ENCODE measurements at places on chromosomes 6 and 20.
A peak's percentile ranks its signal among the peaks of the same experiment; 100 is the strongest.

GRCh38 chr6:33206027-33206863, 1.8 kb downstream of the HSD17B8 start:
- no peak for DNase-seq

GRCh38 chr20:19462491-19462890, 250.0 kb downstream of the SLC24A3 start:
- DNase-seq = no peak

GRCh38 chr6:163739408-163739725, 324.8 kb downstream of the QKI start:
- DNase-seq = no peak

- DNase-seq = no peak
Measured at GRCh38 chr6:89927791-89928550, 33.7 kb downstream of the GJA10 start.

DNA sequence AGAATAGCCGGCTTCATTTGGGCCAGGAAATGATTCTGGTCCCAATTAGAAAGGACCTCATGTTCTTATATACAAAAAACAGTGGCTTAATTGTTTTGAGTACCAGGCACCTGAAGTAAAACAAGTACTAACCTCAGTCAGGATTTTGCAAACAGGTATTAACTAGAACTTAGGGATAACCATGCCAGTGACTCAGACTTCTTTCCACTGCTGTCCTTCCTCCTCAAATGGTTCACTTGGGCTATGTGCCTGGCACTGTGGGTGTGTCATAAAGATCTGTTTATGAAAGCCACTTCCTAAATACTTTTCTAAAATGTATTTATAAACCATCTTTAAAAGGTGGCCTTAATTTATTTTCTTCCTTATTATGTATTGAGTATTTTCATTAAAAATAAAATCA, 10.7 kb downstream of the CLDN20 start:
- no peak for DNase-seq

DNA sequence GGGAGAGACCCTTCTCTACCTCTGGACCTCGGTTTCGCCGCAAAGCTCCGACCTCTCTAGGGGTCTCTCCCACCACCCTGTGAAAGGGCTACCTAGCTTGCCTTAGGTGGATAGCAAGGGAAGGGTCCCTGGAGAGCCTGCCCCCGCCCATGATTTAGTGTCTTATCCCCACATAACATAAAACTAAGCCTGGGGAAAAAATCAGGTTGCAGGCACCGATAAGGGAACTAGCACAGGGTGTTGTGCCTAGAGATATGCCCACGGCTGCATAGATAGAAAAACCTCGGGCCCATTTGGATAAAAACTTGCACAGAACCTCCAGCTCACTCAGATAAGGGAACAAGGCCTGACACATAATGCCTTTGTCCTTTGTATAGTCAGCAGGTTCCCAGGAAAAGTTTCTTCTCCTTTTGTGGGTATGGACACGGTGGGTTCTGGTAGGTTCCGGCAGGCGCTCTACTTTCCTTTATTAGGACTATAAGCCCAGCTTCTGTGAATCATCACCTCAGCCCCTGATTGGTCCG, 846 bp downstream of the ZSCAN31 start:
- no peak for DNase-seq

DNA sequence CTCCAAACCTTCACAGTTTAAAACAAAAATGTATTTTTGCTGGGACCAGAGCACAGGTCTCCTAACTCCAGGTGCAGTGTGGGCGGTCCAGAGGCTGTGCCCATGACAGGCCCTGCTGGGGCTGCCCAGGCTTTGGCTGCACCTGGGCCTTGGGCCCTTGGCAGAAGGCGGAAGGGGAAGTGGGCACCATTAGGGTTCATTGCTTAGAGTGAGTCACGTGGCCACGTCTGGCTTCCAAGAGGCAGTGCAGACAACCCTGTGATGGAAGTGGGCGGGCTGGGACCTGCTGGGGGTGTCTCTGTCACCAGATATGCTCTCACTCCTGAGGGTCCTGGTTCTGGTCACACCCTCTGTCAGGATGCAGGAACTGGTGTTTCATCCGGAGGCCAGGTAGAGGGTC, 302.2 kb downstream of the QKI start:
- DNase-seq = no peak

DNA sequence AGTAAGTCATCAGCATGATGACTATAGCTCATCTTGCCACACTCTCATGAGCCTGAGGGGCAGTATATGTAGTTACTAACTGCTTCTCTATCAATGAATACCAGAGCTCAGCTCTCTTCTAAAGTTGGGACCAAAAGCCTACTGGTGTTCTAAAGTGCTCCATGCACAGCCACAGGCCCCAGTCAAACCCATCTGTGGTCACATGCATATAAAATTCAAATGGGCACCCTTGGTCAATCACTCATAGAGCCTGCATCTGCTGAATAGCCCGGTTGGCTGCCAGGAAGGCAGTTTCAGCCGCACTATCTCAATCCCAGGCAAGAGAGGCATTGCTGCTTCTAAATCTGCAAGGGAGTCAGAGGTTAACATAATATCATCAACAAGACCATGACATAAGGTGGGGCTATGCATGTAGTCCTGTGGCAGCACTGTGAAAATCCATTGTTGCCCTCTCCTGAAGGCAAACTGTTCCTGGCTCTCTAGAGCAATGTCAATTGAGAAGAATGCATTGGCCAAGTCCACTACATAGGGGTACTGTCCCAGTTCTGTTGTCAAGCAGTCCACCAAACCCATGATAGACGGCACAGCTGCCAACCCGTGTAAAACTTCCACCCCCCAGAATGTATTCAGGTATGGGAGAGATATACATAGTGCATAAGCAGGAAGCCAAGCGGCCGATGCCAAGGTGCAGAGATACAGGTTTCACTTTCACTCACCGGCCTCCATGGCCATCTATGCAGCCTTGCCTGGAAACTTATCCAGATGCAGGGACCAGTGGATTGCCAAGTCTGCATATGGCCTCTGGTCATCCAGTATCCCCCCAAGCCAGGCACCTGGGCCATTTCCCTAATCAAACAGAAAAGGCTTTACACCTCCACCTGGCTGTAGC, 76.2 kb downstream of the ALDH8A1 start:
- DNase-seq = no peak

- DNase-seq = no peak
Measured at GRCh38 chr20:35598476-35598875, 17.2 kb upstream of the SPAG4 start.

DNA sequence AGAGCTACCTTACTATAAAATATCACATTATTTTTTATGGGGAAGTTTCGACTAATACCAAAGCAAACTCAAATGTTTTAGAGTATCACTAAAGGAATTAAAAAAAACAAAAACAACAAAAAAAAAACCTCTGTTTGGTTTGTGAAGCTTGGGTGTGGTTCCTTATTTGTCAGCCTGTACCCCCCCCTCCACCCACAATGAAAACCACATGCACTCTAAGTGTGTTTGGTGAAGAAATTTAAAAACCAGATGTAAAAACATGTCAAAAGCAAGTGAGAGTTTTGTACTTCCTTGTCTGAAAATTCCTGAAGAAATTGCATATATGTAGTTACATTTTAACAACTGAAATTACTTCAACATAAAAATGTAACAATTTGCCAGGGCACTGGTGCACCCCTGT, 3.1 kb downstream of the STK38 start:
- DNase-seq = no peak

- DNase-seq = peak; percentile 82
Measured at GRCh38 chr6:722077-722524, 29.2 kb upstream of the EXOC2 start.

GRCh38 chr6:35919085-35919826, 1.6 kb downstream of the SRPK1 start:
- no peak for DNase-seq

GRCh38 chr6:134379599-134379998, 61.7 kb upstream of the SGK1 start:
- no peak for DNase-seq

DNA sequence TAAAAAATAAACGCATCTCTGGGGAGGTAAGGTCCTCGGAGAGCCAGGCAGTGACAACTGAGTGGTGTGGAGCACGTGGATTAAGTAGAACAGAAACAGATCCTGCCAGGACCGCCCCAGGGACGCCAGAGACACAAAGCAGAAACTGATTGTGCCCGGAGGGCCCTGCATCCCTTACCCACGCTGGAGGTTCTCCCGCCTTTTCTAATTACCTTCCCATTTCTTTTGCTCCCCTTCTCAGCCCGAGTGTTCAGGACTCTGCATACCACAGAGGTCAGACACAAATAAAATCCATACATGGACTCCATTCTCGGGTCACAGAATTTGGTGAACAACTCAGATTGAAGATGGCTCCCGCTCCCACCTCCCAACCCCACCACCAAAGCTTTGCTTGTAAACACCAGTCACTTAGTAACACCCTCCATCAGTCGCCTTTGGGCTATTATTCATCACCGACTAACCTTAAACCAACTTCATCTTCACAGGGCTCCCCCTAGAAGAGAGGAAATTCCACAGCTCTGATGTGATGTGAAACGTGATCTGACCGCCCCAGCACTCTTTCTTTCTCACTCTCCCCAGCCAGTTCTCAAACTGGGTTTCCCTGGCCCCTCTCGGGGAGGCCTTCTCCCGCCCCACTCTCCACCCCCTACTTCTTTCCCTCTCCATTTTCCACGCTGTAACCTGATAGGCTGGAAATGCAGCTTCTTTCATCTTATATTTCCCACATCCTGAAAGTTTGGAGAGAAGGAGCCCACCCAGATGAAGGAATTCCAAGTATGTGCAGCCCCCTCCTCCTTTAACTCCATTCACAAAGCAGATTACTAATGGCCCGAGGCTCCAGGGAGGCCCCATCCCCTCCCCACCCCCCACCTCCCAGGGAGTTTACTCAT, 32.5 kb upstream of the PIM1 start:
- DNase-seq = no peak

- DNase-seq = no peak
Measured at GRCh38 chr20:17505636-17506517, 25.3 kb downstream of the BFSP1 start.

- DNase-seq = no peak
Measured at GRCh38 chr20:41224281-41224680, 86.9 kb downstream of the PLCG1 start.

- DNase-seq = no peak
Measured at GRCh38 chr20:13758884-13759283, 25.8 kb downstream of the ESF1 start.

DNA sequence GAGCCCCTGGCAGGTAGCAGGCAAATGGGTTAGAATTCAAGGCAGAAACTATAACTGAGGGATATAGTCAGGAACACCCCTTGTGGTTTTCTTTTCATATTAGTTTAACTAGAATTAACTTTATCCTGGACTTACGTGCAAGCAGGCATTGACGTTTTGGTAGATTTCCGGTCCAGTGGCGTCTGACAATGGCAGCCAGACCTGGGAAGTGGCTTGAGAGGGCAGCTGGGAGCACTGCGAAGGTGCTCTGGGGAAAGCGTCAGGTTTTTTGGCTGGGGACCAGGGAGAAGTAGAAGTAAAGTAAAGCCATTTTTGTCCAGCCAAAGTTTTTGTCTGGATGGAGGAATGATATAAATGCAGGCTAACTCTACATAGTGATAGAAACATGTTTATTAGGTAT, 8.4 kb upstream of the ACSS1 start:
- DNase-seq = peak; percentile 25

- no peak for DNase-seq
Measured at GRCh38 chr6:101413773-101414172, 20.3 kb downstream of the GRIK2 start.

Measured in NCI-H2029 treated with DMSO at 0.1 percent for 48 hours (cell line).